Left lung (tissue), 14 donors: ENCODE measurements at places on chromosomes 1 and 21.

DNA sequence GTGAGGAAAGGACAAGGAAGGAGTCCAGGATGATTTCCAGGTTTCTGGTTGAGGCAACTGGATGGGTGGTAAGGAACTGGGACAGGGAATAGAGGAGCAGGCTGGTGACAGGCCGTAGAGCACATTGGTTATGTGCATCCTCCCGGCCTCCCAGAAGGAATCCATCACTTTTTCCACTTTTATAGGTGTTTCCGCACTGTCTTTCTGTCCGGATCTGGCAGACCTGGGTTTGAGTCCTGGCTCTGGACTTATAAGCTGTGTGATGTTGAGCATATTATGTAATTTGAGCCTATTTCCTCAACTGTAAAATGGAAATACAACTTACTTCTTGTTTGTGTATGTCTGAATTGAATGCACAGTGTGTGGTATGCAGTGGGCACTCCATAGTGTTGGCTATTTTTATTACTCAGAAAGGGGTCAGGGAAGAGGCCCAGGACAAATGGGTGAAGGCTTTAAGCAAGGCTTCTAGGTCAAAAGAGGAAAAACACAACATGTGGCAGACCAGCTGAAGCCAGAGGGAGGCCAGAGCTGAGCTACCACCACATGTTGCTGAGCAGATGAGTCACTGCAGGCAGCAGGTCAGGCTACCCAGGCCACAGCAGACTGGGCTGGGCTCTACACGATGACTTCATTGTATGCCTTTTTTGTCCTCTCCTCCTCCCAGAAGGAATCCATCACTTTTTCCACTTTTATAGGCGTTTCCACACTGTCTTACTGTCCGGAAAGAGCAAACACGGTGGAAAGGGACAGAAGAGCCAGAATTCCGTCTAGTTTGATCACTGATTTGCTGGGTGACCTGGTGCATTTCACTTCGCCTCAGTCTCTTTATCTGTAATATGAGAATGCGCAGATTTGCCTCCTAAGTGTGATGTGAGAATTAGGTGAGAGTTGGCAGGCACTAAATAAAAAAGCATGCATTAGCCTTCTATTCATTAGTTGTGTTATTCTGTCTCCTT, 791 bp upstream of the MAST2 start:
- DNase-seq = peak; percentile 81

DNA sequence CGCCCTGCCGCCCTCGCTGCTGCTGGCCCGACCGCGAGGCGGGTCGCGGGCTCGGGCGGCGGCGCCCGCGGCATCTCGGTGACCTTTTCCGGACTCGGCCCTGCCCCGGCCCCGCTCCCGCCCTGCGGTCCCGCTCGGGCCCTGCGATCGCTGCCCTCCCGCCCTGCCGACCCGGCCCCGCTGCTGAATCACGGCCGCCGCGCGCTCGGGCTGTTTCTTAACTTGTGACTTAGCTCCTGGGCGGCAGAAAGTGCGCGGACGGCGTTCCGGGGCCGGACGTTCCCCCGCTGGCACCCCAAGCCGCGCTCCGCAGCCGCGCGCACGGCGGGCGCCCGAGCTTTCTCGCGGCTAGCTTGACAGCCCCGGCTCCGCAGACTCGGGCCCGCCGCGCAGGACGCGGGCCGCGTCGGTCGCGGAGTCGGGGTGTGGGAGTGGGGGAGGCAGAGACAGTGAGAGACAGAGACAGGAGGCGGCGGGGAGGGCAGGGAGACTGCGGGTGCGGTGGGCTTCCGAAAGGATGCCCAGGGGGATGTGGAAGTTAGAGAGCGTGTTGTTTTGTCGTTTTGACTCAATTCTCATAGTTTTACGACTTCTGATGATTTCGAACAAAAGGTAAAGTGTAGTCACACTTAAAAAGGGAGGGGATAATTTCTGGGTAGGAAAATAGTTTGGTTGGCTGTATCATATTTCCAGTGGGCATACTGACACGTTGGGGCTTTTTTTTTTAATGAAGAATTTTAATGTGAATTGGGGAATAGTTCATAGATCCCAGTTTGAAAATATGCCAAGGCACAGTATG, 49.8 kb downstream of the PRDM2 start:
- DNase-seq = peak; percentile 50

DNA sequence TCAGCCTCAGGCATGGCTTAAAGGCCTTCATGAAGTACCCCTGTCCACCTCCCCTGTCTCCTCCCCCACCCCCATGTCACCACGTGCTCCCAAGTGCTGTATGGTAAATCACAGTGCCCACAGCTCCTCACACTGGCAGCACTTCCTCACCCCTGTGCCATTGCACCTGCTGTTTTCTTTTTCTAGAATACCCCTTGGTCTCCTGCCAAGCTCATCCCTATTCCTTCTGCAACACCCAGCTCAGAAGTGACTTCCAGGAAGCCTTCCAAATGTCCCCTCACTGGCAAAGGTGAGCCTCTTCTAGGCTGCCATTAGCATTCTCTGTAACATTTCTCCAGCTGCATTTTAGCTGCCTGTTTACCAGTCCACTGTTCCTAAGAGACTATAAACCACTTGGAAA, 9.4 kb downstream of the AKNAD1 start:
- no peak for DNase-seq

GRCh38 chr1:44842486-44842861, 579 bp downstream of the PTCH2 start:
- DNase-seq = no peak

DNA sequence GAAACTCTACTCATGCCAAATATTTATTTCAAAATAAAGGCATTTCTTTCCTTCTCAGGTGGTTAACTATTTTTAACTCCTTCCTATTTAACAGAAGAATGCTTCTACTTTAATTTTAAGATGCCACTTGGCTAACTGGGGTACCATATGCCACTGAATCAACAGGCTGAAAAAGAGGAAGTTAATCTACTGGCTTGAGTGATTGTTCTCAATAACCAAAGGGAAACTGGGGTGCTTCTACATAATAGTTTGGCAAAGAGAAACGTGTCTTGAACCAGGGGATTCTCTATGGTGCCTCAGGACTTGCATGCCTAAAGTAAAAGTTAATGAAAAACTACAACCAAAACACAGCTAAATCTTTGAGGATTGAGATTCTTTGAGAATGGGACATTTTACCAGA, 142.6 kb downstream of the DENND1B start:
- no peak for DNase-seq

- no peak for DNase-seq
Measured at GRCh38 chr1:96771847-96772246, 50.3 kb downstream of the PTBP2 start.

DNA sequence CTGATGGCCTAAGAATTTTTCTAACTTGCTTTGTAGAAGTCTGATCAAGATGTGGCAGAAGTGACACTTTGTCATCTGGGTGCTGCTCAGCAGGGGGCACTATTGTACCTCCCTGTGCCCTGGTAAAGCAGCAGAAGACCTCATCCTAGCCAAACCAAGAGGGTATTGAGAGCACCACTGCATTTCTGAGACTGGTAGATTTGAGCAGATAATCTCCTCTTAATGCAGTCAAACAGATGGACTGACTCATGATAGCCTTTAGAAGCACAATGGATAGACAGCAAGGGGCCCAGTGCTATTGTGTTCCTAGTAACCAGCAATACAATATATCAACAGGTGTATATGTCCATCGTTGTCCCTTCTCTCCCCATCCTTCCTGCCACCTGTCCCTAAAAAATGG, 5.7 kb downstream of the TPM3 start:
- no peak for DNase-seq

GRCh38 chr1:225426395-225427234, 1.2 kb downstream of the LBR start:
- DNase-seq = peak; percentile 89

- DNase-seq = no peak
Measured at GRCh38 chr1:226255380-226255779, 31.9 kb downstream of the MIXL1 start.

DNA sequence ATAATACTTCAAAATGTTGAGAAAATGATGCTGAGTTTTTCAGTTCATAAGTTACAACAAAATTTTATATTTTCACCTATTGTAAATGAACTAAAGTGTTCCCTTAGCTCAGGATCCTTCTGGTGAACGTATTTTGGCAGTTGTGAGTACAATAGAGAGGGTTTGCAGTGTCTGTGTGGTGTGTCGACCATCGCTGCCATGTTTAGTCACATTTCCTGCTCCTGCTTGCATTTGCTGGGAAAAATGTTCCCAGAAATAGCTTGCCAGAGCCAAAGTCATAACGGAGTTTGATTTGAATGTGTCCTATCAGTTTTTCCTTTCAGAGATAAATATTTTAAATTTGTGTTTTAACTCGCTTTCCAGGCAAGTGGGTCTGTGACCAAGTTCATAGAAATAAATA, 117.1 kb upstream of the COL6A1 start:
- DNase-seq = no peak

DNA sequence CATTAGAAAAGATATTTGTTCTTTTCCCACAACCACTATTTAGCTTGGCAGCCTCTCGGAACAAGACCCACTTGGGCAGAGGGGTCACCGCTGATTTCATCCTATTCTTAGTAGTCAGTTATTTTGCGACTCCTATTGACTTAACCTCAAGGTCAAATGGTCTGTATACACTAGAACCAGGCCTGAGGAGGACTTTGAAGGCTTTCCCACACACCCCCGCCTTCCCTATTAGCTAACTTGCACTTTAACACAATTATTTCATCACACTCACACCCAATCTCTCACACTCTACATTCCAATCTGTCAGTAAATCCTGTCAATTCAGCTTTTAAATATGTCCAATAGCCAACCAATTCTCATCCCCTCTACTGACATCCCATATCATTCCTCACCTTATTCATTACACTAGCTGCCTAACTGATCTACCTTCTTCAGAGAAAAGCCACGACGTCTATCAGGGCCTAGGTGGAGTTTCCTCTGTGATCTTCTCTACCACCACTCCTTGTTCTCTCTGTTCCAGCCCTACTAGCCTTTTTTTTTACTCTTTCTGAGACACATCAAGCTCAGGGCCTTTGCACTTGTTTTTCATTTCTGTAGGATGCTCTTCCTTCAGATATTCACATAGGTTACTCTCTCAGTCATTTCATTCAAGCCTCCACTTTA, 1.0 kb upstream of the NIBAN1 start:
- DNase-seq = no peak

DNA sequence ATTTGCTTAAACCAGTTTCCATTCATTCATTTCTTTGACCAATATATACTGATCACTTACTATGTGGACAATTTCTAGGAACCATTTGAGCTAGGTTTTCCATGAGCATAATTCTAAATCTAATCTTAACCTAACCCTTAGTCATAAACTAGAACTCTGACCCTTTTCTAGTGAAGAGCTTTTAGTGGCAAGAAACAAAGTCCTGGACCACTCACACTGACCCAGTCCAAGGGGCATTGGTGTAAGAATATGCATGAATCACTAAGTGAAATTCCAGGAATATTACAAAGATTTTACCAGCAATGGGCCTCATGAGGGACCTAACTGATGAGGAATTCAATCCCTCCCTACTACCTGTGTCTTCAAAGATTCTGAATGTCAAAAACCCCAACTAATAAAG, 40.6 kb upstream of the SLC2A1 start:
- no peak for DNase-seq

DNA sequence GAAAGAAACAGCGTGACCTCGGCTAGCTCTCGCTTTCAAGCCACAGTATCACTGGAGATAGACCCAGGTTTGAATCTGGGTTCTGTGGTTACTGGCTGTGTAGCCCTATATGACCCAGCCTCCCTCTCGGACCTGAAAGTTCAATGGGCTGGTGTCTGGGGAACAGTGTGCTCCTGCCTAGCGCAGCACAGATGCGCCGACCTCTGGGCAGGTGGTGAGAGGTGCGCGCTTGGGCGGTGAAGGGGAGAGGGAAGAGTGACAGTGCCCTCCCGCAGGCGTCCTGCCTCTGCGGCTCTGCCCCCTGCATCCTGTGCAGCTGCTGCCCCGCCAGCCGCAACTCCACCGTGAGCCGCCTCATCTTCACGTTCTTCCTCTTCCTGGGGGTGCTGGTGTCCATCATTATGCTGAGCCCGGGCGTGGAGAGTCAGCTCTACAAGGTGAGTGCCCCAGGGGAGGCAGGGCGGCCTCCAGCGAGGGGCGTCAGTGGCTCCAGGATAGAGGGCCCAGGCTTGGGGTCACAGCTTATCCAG, 10.5 kb downstream of the SERINC2 start:
- DNase-seq = no peak

- no peak for DNase-seq
Measured at GRCh38 chr1:11967028-11967547, 13.2 kb upstream of the MFN2 start.

DNA sequence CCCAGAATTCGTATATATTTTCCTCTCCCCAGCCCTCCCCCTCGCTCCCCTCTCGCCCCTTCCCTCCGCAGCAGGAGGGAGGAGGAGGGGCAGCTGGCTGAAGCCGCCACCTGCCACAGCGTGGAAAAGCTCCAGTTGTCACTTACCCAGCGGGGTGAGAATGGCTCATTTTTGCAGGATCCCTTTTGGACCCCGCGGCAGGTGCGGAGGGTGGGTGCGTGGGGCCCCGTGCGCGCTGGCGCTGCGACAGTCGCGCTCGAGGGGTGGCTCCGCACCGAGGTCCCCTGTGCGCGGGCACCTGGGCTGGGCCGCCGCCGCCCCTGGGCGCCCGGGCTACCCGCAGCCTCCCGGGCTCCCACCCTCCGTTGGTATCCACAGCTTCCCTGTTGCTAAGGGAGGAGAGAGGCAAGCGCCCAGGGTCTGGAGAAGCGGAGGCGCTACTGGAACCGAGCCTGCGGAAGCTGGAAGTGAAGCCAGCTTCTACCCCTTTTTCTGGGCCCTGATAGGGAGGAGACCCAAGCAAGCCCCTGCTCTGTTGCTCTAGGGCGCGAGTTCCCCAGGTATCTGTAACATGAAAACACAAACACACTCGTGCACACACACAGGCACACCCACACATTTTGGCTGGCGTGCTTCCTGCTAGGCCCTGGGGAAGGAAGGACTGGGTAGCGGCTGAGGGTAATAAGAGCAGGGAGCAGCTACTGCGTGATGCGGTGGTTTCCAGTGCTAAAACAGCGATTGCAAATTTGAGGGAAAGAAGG, at the start of gene ERICH3:
Gene ERICH3, minus strand, starts transcription at position 442 of the 761 bp plus-strand sequence. Its CDS starts 273 bp downstream, at position 169.
- DNase-seq = no peak

DNA sequence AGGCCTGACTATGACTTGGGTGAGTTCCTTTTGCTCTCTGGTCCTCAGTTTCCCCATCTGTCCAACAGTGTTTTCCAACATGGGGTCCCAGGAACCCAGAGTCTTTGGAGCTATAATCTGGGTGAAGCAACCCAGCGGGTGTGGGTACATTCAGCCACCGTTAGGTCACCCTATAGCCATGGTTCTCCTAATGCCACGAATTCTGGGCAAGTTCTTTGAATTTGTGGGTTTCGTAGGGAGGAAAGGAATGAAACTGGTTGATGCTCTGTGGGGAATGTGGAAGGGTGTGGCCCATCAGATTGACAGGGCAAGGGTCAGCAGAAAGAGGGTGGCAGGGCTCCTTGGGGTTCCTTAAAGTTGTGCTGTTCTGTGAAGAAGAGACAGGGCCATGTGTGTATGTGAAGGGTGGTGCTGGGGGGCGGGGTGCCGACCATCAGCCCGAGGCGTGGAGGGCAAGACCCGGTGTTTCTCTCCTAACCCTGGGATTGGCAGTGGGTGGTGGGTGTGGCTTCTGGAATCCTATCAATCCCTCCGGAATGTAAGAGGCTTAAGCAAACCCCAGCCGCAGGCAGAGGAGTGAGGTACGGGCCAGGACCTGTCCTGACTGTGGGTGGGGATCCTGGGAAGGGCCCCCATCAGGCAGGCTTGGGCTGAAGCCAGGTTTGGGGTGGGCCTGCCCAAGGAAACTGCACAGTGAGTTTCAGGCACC, 35.5 kb upstream of the ZNF362 start:
- no peak for DNase-seq
